ENCODE measurements at places on chromosomes 3 and 15. TPM values are rescaled to one million over a fixed set of nuclear protein-coding genes. Genes with fewer than 3 reads are reported as not detected.
A peak's percentile ranks its signal among the peaks of the same experiment; 100 is the strongest.

GRCh38 chr3:169772305-169772896 is 795 bp upstream of the MYNN start:
- DNase-seq = peak; percentile 81

DNA sequence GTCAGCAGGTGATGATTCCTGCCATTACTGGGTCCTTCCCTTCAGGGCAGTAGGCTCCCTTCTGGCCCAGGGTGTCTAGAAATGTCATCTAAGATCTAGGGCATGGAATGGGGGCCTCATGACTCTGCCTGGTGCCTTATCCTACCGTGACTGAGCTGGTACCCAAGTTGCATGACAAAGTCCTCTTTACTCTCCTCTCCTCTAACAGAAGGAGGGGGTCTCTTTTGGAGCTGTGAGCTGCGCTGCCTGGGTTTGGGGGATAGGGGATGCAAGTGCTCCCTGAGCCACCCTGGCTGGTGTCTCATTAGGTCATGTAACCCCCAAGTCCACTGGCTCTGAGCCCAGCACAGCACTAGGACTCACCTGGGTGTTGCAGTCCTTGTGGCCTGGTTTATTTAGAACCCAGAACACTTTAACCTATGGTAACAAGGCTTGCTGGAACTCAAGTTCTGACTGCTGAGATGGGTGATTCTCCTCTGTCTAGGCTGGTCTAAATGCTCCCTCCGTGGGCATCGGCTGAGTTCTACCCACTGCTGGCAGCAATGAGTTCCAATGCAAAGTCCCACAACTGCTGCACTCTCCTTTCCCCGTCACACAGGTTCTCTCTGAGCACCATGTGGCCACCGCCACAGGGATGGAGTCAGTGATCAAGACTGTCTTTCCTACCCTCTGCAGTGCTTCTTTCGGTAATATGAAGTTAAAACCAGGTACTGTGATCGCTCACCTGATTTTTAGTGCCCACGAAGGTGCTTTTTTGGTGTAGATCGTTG is 34.0 kb downstream of the XXYLT1 start:
- DNase-seq = no peak

DNA sequence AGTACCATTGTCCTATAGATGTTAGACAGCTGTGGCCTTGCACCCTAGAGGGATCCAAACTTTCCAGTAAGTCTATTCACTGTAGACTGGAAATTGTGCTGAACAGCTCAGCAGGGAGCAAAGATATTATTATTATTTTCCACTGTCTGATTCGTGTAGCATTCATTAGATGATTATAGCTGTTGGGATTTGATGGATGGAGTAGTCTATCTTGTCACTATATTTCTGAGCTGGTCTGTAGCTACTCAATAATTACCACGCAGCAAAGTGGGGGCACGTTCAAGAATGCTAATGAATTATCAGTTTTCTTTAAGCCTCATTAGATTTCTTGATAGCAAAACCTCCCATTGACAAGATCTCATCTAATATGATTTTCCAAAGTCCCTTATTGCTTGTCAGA is 113.2 kb downstream of the RTP4 start:
- DNase-seq = no peak

DNA sequence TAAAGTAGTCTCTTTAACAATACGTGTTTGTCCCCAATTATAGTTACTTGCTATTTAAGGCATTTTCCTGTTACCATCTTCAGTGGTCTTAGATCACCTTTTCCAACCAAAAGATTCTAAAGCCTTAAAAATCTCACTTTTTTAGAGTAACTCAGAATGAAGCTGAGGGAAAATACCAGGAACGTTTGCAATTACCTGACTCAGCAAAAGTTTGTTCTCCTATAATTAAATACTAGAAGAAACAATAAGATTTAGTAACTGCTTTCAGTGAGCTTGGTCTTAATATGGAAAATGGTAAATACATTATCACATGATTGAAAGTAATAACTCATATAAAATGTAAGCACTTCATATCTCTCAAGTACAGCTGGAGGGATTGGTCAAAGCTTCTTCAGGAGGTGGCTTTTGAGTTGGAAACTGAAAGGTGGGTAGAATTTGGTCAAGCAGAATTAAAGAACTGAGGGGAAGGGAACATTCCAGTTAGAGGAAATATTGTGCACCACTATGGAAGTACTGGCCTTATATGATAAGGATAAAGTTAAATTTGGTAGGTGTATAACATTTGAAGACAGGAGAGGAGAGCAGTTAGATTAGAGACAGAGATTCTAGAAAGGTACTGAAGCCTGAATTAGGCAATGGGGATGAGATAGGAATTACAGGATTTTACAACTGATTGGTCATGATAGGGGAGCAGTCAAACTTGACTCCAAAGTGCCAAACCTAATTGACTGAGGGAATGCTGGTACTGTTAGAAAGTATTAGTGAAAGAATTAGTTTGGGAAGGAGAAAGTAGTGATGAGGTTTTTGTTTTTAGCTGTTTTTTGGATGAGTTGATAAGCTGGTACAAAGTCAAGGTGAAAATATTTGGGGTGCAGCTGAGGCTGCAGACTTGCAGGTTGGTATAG is 21.9 kb downstream of the TSC22D2 start:
- no peak for DNase-seq

Gene CPN2
- total RNA-seq = not detected

DNA sequence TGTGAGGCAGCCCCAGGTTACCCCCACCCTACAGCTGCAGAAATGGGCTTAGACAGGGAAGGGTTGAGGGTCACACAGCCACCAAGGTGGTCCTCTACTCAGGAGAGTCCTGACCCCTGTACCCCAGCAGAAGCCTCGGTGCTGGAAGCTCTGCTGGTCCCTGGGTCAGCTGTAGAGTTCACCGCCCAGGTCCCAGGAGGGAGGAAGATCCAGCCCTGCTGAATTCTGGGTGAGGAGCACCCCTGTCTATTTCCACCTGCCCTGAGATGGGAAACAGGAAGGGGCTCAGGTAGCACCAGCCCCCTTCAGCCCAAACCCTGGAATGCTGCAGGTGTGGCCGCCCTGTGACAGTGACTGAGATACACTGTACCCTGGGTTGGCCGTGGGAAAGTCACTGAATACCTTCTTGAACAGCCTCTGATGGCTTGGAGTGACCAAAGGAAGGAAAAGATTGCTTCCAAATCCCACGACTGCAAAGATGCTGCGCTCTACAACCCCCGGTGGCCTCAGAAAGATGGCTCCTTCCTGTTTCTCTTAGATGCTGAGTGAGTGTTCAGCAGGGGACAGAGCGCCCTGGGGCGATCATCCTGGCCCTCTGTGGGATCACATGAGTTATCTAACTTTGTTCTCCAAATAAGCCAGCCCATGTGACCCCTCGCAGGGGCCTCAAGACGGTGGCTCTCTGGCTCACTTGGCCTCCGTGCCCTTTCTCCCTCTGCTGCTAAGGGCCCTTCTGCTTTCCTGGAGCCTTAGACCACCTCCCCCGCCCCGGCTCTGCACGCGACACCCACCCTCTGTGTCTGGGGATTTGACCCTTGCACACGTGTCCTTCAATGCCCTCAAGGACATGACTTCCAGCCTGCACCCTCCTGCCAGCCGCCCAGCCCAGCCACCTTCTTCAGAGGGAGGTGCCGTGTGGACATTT is 141.9 kb downstream of the NSMCE3 start:
- DNase-seq = no peak

Gene GUCA1C
- total RNA-seq = not detected

DNA sequence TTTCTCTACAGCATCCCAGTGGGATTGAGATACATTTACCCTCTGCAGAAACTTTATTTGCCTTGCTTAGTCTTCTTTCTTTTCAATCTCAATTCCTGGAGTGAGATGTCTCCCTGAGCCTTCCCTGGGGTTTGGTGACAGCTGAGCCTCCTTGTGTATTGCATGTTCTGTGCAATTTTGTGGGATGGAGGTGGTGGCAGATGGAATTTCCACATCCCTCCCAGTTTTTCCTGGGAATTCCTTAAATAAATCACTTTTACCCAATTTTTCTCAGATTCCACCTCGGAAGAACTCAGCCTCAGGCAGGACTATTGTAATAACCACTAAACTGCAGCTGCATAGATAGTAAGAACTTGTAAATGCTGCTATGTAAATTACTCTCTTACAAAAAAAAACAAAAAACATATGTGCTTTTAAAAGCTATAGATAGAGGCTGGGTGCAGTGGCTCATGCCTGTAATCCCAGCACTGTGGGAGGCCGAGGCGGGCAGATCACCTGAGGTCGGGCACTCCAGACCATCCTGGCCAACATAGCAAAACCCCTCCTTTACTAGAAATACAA is 88.5 kb upstream of the ABHD17C start:
- peak; percentile 23 for DNase-seq

GRCh38 chr3:15356176-15356575 is 23.8 kb upstream of the SH3BP5 start:
- no peak for DNase-seq

- no peak for DNase-seq
Measured at GRCh38 chr3:61956236-61956635, 394.9 kb downstream of the PTPRG start.

DNA sequence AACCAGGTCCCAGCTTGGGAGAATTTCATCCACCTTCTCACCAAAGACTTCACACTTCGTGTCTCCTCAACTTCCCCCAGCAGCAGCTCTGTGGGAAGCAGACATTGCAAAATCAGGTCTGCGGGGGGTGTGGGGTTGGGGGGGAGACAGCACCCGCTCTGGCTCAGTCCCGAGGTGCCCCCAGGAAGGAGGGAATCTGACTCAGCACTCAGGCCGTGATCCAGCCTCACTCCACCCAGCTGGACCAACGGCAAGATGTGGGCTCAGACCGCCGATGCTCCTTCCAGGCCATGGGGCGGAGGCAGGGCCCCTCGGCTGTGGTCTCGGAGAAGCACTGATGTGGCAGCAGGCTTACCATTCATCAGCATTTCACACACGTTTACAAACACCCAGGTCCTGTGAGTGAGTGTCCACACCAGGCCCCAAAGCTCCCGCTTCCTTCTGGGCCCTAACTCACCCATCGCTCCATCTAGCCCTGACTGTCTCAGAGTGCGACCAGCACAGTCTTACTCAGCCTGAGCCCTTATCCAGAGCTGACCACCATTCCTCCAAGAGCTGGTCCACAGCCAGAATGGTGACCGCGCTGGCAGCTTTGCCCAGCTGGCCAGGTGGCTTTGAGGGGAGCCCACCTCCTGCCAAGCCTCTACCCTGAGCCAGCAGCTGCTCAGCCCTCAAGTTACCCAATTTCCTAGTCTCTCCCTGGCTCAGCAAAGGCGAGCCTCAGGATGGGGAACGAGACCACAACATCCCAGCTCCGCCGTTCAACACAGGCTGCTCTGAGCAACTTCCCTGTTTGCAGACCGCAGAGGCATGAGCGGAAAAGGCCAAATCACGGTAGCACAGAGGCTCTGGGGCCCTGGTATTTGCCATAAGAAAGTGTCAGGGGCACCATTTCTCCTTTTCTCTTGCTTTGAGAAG is 3.3 kb downstream of the STAB1 start:
- peak; percentile 75 for DNase-seq

DNA sequence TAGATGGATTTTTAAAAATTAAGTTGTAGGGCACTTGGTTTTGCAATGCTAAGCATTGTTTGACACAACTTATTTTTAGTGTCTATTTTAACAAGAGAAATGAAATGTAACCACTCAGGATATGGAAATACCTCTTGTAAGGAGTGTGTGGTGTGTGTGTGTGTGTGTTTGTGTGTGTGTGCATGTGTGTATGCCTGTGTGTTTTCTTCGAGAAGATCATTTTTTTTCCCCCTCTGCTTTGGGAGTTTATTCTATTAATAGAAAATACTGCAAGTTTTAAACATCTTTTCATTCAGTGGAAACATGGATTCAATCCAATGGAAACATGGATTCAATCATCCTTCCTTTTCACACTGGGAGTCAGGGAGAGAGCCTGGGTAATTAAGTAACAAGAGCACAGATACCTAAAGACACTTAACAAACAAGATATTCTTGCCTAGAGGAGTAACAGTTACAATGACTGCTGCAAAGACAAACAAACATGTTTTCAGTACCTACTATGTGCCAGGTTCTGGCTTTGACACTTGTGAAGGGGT is 567.2 kb upstream of the TBL1XR1 start:
- no peak for DNase-seq

DNA sequence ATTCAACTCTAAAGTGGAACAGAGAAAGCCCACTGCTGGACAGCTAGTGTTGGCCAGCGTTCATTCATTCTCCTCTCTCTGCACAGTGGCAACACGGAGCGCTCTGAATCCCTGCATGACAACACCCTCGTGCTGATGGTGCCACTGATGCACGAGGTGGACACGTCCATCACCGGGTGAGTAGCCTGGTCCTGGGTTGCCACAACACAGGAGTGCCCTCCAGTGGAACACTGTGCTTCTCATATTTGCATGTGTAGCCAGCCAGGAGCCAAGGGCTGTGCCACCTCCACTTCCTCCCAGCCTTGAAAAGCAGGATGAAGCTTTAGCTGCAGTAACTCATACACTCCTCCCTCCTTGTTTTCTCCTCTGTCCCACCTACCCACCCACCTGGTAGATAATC is 120.0 kb upstream of the CTDSPL start:
- peak; percentile 65 for DNase-seq

DNA sequence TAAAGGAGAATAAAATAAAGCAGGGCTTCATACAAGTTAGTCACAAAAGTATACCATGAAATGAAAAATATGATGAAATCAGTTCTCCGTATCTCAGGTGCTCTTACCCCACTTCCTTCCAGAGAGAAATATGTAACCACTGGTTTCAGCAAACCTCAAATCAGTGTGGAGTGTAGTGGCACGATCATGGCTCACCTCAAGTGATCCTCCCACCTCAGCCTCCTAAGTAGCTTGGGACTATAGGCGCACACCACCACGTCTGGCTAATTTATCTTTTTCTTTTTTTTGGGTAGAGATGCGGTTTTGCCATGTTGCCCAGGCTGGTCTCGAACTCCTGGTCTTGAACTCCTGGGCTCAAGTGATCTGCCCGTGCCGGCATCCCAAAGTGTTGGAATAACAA is 24.2 kb downstream of the DENND4A start:
- no peak for DNase-seq

Gene ULK3
- 38.1 TPM for total RNA-seq

GRCh38 chr3:31247063-31247447 is 285.7 kb upstream of the STT3B start:
- no peak for DNase-seq

DNA sequence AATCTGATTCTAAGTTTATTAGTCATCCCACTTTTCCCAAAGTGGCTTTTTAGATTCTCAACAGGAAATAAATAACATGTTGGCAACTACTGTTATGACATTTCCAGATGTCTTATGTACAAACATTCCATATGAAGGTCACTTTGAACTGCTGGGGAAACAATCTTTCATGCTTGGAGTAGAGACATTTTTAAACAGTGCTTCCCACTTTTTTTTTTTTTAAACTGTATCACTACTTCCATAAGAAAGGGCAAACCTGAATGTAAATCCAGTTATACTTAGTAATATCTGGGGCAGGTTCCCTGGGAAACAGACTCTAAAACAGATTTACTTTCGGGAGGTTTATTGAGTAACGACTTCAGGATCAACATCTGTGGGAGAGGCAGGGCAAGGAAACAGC is 473.8 kb downstream of the TAFA4 start:
- DNase-seq = no peak

Gene NANOGP8
- not detected for total RNA-seq

GRCh38 chr3:4734454-4734853 is 241.3 kb downstream of the ITPR1 start:
- DNase-seq = no peak

Gene TMC3
- not detected for total RNA-seq

GRCh38 chr15:42270996-42271395 is 2.0 kb upstream of the GANC start:
- no peak for DNase-seq

Gene GNAT1
- total RNA-seq = not detected

Gene CYP1A1
- 1.0 TPM for total RNA-seq

Gene ECE2
- total RNA-seq = not detected
